ENCODE measurements at places on chromosomes 7 and 10.
A peak's percentile ranks its signal among the peaks of the same experiment; 100 is the strongest.

DNA sequence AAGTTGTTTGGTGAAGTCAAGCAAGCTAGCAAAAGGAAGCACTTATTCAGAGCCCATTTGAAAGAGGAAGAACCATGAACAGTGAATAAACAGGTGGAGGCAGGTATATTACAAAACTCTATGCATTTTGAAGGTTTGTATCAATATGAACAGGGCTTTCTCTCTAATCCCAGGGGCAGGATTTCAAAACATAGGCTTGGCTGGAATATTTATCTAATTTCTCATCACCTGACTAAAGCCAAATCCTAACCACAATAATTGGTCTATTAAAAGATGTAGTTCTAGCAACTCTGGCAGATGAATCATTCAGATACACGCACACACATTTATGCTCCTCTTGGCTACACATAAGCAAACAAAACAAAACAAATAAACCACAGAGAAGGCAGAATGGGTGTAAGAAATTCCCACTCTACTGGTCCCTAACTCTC lies 554.4 kb downstream of the INHBA start:
- no peak for DNase-seq

- no peak for DNase-seq
Observed at GRCh38 chr10:104910712-104911111, 269.6 kb downstream of the SORCS3 start.

- no peak for DNase-seq
Observed at GRCh38 chr7:143131781-143132180, at the start of gene PIP. PIP (plus strand) TSS chr7:143132077; CDS start chr7:143132117, 40 bp downstream.

DNA sequence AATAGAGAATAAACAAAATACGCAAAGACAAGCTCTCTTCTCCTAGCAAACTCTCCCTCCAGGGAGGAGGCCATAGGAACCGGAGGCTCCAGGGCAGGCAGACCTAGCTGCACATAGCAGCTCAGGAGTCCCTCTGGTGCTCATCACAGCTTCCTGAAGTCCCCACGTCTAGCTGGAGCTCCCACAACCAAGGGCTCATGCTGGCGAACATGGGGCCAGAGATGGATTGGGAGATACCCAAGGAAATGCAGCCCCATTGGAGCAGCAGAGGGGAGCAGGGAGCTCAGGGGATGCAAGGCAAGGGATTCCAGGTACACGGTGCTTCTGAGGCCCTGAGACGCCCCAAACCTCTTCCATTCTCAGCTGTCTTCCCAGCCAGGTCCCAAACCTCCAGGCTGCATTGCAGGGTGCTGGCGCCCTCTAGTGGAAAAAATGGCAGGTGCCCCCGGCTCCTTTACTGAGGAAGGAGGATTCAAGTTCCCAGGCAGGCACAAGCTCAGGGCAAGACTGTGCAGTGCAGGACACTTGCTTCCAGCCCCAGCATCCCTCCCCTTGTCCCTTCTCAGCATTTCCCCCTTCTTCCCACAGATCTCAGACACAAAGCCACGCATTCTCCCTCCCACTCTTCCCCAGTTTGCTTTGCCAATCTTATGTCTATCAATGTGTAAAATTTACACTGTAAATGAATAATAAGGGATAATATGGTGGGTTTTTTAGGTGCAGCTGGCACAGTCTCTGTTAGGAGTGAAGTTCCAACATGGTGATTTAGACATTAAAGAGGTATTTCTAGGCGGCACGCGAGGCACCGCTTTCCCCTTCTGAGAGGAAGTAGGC lies 46.2 kb downstream of the GPAM start:
- peak; percentile 96 for DNase-seq

DNA sequence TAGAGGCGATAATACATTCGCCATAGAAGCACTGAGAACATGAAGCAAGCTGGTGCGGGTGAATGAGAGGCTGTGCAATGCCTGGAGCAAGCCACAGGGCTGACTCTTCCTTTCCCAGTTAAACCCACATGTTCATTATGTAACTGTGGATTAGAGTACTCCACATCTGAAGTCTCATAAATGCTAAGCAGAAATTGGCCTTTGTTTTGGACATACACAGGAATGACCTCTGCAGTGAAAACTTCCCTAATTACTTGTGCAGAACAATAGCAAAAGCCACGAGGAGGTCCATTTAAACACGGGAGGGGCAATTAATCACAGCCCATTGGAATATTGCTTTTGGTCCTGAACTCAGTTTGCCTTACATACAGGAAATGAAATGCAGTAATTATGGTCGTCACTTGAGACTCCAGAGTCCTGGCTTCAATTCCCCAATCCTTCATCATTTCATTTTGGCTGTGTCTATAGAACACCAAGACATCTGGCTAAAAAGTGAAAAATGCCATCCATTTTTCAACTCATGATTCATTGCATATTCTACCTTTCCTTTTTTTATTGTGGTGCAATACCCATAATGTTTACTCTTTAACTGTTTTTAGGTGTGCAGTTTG lies 78.7 kb upstream of the CXCL12 start:
- DNase-seq, result no peak

- peak; percentile 58 for DNase-seq
Observed at GRCh38 chr7:151875942-151876898, 695 bp downstream of the PRKAG2 start.

DNA sequence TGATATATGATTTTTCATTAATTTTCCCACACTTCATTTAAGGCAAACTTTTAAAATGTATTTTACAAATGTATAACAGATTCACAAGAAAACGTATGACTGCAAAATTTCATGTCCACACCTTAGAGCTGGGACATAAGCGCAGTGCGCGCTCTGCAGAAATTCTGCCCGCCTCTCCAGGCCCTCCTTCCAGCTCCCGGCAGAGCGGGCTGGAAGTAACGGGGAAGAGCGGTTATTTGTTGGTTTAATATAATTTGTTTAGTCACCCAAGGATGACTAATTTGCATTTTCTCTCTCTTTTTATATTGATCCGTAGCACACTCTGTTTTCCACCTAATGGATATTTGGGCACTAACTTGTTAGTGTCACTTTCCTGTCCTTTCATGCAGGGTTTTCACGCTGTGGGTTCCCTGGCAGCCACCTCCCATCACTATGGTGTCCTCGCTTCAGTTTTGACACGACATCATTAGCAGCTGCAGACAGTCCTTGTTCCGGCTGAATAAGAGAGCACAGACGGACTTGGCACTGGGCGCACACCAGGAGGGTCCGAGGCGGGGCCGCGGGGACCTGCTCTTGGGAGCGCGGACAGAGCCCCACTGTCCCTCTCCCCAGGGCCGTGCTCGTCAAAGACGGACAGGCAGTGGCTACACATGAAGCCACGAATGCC lies 129.2 kb upstream of the SEC61G start:
- no peak for DNase-seq

DNA sequence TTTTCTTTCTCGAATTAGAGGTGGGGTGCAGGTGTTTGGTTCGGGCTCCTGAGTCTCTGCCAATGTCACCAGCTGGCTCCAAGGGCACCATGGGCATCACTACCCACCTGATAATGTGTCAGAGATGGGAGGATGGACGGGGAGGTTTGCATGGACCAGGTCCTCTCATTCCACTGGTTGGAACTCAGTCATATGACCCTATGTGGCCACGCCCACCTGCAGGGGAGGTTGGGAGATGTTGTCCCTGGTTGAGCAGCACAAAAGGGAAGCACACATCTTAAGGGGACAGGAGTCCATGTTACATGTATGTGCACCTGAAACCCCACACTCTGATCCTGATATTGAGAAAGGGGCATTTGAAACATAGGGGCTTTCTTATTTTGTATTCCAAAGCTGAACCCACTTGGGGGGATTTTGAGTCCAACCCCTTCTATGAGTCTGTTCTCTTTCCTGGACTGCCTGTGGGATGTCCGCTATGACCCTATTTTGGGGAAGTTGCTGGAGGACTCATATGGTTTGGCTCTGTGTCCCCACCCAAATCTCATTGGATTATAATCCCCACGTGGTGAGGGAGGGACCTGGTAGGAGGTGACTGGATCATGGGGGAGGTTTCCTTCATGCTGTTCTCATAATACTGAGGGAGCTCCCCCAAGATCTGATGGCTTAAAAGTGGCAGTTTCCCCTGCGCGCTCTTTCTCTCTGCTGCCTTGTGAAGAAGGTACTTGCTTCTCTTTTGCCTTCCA lies 66.9 kb upstream of the BAIAP2L1 start:
- no peak for DNase-seq

DNA sequence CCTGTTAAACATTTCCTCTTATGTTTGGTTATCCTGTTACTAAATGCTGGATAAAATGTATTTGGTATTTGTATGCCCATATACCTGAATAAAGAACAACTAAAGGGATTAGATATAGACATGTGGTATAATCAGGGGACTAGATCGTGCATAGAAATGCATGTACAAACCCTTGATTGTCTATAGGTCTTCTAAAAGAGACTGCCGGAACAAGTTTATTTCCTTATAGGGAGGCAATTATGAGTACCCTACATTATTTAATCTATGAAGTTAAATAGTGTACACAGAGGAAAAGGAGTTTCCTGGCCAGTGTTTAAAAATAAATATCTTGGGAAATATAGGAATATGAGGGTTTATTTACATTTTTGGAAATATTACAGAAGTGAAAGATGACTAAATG lies 44.6 kb downstream of the CCSER2 start:
- DNase-seq, result no peak

DNA sequence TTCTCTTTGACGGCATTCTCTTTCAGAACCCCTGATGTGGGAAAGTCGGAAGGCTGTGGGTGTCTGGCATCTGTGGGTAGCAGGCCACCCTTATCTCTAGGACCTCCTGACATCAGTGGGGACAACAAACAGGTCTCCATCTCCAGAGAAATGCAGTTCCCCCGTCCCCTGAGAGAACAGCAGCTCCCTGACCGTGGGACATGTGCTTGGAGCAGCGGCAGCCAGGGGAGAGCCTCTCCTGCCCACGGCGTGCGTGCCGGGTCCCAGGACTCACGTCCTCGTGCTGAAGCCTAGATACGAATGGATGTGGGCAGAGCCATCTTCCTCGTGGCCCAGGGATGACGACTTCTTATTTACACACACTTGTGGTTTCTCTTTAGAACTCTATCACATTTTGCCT lies 133.0 kb downstream of the FGFR2 start:
- no peak for DNase-seq

- DNase-seq, result no peak
Observed at GRCh38 chr7:36784991-36785940, 61.0 kb upstream of the AOAH start.

DNA sequence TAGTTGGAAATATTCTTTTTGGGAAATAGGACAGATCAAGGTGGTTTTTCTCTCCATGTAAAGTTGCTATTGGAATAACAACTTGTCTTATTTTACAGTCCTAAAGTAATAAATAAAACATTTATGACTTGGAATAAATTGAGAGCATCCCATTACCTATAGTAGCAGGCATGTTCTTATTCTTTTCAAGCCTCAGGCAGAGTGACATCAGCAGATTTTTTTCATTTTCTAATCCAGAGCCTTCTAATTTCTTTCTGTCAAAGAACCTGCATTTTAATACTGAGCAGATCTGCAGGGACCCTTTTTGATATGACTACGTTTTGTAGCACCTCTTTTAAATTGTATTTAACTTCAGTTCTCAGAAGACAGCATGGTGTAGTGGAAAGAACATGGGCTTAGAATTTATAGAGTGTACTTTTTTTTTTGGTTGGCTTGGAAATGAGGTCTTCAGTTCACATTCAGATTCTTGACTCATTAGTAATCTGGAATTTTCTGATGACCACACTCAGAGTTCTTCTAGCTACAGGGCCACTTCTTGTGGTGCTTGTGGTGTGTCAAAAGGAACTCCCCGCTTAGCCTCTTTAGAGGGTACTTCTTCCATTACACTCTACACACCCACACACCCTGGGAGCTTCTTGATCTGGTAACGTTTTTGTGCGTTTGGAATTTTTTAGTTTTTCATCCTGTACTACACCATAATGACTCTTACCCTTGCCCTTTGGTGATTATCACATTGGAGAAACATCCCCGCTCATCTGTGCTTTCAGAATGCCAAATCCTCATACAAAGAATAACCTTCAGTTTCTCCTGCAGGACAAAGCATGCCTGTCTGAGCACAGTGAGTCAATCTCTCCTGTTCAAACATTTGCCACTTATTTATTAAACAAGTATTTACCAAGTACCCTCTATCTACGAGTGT lies 34.6 kb downstream of the AGK start:
- DNase-seq, result no peak

- DNase-seq, result peak; percentile 75
Observed at GRCh38 chr10:69639291-69640195, 9.5 kb downstream of the FAM241B start.

- DNase-seq, result no peak
Observed at GRCh38 chr10:13959443-13960359, 371.0 kb downstream of the FRMD4A start.

DNA sequence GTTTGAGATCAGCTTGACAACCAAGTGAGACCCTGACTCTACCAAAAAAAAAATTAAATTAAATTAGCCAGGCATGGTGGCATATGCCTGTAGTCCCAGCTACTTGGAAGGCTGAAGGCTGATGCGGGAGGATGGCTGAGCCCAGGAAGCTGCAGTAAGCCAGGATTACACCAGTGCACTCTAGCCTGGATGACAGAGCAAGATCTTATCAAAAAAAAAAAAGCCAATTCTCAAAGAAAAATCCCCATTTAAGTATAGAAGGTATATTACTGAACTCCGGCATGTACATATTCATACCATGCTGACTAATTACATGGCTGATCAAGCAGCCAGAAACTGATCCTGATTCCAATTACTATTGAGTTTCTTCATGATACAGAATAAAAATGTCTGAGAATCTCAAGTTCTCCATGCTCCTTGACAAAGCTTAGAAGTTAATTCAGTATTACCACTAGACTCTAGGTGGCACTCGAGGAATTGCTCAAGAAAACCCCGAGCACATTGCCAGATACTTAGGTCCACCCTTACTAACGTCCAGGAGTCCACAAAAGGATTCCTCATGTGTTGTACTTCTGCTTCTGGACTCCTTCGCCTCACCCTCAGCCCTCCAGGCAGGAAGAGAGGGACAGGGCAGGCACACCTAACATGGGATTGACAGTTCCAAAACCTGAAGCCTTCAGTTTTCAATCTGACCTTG lies 148.9 kb downstream of the PARD3 start:
- no peak for DNase-seq

All from neural crest cell (in vitro differentiated cells).